ENCODE measurements at places on chromosomes 1 and 21.

DNA sequence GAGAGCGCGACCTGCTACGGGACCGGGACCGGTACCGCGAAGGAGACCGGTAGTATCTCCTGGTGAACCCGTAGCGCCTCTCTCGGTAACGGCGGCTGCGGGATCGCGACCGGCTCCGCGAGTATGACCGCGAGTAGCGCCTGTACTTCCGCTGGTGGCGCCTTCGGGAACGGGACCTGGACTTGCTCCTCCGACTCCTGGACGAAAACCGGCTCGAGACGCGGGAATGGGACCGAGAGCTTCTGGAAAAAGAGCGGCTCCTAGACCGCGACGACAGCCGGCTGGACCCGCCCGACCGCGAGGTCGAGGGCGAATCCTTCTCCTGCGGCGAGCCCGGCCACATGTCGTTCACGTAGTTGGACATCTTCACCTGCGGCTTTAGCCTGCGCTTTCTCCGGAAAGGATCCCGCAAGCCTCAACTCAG lies 642 bp downstream of the RSRP1 start:
- peak; percentile 27 for DNase-seq

GRCh38 chr1:31666263-31666963 lies 21.7 kb upstream of the PEF1 start:
- DNase-seq = no peak

DNA sequence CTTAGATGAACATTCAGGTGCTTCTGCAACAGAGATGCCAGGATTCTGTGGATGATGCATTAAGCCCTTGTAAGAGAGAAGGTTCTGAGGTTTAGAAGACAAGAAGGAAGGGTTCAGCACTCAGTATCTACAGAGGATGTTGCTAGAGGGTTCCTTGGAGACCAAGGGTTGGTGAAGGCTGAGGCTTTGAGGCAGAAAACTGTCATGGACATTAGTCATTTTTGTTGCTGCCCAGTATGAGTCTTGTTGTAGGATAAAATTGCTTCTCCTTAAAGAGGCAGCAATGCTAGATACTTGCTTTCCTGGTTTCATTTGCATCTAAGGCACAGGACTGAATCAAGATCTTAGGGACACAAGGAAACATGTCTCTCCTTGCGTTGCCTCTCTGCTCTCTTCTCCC lies 319.4 kb upstream of the NFIA start:
- no peak for DNase-seq

DNA sequence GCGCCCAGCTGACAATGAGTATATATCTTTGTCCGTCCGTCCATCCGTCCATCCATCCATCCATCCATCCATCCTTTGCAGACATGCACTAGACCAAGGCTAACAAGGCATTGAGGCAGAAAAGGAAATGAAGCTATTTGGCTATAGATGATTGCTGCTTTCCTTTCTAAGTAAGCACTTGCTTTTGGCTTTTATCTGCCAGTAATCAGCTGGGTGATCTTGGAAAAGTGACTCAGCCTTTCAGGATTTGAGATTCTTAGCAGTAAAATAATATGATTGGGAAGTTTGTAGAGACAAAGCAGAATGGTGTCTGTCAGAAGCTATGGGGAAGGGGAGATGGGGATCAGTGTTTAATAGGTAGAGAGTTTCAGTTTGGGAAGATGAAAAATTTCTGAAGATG lies 22.7 kb downstream of the ZFYVE9 start:
- no peak for DNase-seq

- DNase-seq = no peak
These were observed 152.5 kb downstream of the DISC1 start for GRCh38 chr1:231779081-231779480.

DNA sequence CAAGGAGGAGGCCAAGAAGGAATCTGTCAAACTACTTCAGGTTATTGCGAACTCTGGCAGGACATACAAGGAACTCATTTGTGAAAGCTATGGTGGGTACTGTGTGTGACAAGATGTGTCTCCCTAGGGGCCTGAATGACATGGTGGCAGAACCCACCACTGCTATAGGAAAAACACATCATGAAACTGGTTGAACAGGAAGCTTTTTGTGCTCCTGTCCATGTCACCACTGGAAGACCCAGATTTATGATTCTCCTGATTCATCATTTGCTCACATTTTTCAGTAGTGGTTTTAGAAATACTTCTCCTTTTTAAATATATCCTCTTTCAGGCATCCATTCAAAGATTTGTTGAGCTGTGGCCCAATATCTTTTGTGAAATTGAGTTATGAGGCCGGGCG lies 23.6 kb downstream of the ARMH1 start:
- DNase-seq = no peak

DNA sequence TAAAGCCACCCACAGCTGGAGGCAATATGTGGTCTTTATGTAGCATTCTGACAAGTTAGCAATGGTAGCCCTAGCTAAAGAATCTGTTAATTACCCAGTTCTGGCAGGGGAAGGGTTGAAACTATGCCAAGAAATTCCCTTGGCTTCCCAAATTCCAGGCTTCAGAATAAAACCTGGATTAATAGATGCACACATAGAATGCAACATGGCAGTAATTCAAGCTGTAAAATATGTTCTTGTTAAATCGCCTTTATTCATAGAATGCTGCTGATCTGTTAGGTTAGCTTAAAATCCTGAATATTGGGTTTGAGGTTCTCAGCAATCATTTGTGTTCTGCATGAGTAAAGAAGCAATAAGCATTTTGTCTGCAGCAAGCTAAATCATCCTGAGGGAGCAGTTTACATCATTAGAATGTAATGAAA lies 80.1 kb downstream of the ZNF326 start:
- no peak for DNase-seq

All from T-helper 1 cell (primary cell).